ENCODE measurements at places on chromosomes 6 and 20. TPM values are rescaled to one million over a fixed set of nuclear protein-coding genes. Genes with fewer than 3 reads are reported as not detected.

- DNase-seq, result no peak
These were observed 21.2 kb downstream of the ROS1 start for GRCh38 chr6:117404548-117404947.

GRCh38 chr6:132948889-132949288, 134.5 kb downstream of the RPS12 start:
- DNase-seq, result no peak

GRCh38 chr6:150263765-150264404, 104.9 kb upstream of the IYD start:
- DNase-seq, result no peak

- DNase-seq, result no peak
These were observed 353.3 kb upstream of the CNR1 start for GRCh38 chr6:88519301-88520016.

- no peak for DNase-seq
These were observed at the start of gene ARFGEF3 for GRCh38 chr6:138161338-138162110. TSS of gene ARFGEF3 (plus strand) at chr6:138161939. CDS start at chr6:138162087, 148 bp downstream.

The ACTL10 gene
- total RNA-seq, result not detected

The GSTA2 gene
- 0.37 TPM for total RNA-seq

The ULBP3 gene
- total RNA-seq, result 8.5 TPM

The RNF144B gene
- 0.31 TPM for total RNA-seq

The HLA-DMA gene
- total RNA-seq, result 10.3 TPM

Measured in H4 (cell line).